ENCODE measurements at places on chromosomes 7 and 10. TPM values are rescaled to one million over a fixed set of nuclear protein-coding genes. Genes with fewer than 3 reads are reported as not detected.

GRCh38 chr10:52923520-52923919 is 150.9 kb upstream of the MBL2 start:
- DNase-seq, result no peak

Gene MARCHF5
- total RNA-seq, result 7.8 TPM

Gene DGKI
- total RNA-seq, result 1.4 TPM

- no peak for DNase-seq
Observed at GRCh38 chr7:106944035-106944665, 79.1 kb downstream of the PIK3CG start.

Gene EGFR
- 25.4 TPM for total RNA-seq

Gene GOLGA7B
- 0.04 TPM for total RNA-seq

Gene UCMA
- 2.6 TPM for total RNA-seq

Gene TMEM270
- not detected for total RNA-seq

DNA sequence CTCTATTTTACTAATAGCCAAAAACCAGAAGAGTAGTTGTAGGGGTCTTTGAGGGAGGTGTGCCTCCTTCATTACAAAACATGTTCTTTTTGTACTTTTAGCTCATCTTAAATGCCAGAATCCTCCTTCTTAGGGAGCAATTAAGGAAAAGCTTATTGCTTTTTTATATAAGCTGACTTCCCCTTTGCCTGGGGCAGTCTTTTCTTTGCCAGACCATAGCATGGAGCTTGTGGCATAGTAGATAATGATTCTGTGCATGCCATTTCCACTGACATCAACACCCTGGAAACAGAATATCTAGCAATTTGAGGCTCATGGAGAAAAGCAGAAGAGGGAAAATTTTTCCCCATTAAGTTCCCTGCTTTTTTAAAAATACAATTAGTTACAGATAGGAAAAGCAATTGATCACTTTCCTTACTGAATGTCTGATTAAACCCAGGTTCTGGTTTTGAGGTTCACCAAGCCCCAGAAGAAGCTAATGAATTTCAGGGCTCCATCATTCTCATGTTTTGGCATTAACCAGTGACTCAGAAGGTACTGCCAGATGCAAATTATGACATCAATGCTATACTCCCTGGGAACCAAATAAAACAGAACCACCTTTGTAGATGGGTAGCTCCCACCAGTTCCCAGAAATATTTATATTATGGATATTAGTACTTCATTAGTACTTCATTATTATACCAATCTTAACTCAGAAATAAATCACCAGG is 410.6 kb downstream of the KCNMA1 start:
- DNase-seq, result no peak

DNA sequence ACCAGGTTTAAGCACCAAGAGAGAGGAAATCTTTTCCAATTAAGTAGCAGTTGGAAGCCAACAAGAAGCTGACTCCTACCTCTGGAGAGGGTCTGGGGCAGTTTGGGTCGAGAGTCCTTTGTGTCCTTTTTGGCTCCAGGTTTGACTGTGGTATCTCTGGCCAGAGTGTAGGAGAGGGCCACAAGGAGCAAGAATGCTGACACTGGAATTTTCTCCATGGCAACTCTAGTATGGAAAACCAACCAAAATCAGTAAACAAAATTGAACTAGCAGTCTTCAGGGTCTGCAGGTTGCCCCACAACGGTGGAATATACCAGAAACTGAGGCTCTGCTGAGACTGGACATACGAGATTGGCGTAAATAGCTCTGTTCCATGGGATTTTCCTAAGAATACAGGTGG is 3.2 kb downstream of the AGR2 start:
- no peak for DNase-seq

GRCh38 chr10:115985786-115986185 is 287.2 kb downstream of the GFRA1 start:
- peak; percentile 71 for DNase-seq

DNA sequence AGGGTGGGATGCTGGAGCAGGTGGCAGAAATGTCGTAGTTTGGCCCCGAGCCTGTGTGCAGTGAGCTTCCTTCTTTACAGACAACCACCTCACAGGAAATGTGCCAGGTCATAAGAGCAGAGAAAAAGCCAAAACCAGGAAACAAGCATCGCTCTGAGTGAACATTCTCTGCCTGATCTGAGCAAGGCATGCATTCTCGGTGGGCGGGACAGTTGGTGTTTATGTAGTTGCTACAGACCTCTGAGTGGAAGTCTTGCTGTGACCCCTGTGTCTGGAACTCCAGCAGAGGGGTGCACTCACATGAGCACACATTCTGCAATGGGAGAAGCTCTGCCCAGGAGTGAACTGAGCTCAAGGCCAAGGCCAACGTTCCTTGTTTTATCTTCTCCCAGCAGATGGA is 230.1 kb downstream of the TCERG1L start:
- peak; percentile 17 for DNase-seq

DNA sequence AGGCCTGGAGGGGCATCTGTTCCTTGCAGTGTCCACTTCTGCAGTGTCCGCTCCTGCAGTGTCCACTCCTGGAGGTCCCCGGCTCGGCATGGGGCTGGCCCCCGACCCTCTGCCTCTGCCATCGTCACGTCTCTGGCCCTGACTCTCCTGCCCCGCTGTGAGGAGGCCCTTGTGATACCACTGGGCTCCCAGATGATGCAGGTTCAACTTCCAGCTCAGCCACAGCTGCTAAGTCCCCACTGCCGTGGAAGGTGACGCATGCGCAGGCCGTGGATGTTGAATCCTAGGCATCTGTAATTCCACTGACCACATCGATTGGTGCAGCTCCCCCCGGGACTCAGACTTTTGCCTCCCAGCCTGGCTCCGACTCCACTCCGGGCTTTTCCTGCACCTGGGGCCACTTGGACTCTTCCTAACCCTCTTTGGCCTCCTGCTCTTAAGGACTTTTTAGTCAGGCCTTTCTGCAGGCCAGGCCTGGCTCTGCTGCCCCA is 95.1 kb downstream of the GLRX3 start:
- no peak for DNase-seq

- no peak for DNase-seq
Observed at GRCh38 chr7:106823631-106824030, 41.5 kb upstream of the PIK3CG start.

DNA sequence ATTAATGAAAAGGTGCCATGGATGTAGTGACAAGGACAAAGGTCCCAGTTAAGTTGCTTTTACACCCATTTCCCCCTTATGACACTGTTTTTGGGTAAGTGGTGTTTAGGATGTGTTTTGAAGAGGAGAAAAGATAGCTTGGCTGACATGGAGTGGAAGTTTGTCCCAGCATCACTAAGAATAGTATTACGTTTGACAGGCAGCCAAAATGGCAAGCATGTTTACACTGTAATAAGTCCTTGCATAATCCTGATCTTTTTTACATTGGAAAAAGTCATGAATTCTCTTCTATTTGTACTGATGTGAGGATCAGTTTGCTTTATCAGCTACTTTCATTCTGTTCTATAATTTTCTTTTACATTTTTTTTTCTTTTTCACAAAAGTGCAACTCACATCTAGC is 137.8 kb downstream of the CHRM2 start:
- DNase-seq, result peak; percentile 82

Gene SPAM1
- total RNA-seq, result not detected

DNA sequence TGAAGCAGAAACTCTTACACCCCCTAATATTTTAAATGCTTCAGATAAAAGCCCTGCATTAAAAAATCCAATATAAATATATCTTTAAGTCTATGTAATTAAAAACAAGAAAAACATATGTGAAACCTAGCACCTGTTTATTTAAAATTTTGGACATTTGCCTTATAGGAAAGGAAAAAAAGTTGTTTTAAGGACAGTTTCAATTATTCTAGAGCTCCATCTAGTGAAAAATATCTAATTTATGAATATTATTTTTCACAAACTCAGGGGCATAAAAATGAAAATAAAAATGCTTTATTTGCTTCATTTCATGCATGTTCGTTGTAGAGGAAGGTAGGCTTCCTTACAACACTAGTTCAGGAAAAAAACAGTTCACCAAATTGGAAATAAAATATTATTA is 26.1 kb downstream of the ENKUR start:
- DNase-seq, result peak; percentile 46

- DNase-seq, result no peak
Observed at GRCh38 chr10:69826789-69827554, 25.3 kb downstream of the COL13A1 start.

DNA sequence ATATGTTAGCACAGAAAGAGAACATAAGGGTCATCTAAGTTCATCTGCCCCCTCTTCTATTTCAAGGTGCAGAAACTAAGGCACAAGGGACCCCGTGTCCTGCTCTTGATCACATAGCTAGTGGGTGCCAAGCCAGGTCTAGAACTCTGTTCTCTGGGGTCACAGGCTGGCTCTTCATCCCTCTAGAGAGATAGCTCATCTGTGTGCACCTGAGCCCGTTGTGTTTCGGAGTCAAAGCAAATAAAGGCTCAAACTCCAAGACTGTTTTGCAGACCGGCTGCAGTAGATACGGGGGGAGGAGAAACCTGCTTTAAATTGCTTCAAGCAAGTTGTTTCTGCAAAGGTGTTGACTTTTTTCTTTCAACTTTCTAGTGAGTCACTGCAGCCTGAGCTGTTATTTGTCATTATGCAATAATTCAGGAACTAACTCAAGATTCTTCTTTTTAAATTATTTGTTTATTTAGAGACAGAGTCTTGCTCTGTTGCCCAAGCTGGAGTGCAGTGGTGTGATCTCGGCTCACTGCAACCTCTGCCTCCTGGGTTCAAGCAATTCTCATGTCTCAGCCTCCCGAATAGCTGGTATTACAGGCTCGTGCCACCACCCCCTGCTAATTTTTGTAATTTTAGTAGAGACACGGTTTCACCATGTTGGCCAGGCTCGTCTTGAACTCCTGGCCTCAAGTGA is 6.5 kb downstream of the BLVRA start:
- DNase-seq, result no peak

Gene CTNNA3
- total RNA-seq, result 18.8 TPM

- DNase-seq, result no peak
Observed at GRCh38 chr7:128705891-128706333, 33.2 kb upstream of the CALU start.

Data from muscle of leg (tissue), 16 donors.